ENCODE measurements at places on chromosomes 3 and 15.
A peak's percentile ranks its signal among the peaks of the same experiment; 100 is the strongest.

DNA sequence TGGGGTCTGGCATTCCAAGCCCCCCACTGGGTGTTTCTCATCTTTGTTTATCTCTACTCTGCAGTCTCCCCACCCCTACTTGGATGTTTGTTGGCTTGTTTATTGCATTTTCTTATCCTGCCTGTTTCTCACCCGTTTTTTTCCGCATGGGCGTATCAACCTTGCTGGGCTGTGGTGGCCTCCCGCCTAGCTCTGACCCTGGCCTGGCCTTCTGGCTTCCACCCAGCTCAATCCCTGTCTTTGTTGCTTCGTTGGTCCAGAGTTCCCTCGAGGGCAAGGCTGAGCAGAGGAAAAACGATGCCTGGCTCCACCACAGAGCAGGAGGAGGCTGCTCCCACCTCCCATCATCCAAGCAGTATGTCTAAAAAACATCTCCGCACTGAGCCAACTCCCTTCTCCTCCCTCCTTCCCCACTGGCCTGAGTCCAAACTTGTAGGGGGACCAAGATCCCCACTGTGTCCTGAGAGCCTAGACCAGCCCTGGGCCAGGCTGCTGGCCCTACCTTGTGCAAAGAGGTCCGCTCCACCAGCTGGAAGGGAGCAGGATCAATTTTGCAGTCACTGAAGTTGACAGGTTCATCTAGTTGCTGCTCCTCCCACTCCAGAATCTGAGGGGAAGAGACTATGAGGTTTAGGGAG, 9.8 kb downstream of the CLCN2 start:
- no peak for ATAC-seq

- no peak for ATAC-seq
Observed at GRCh38 chr3:121063628-121064027, 155.6 kb downstream of the STXBP5L start.

GRCh38 chr3:172622916-172623700, 87.8 kb downstream of the NCEH1 start:
- no peak for ATAC-seq

DNA sequence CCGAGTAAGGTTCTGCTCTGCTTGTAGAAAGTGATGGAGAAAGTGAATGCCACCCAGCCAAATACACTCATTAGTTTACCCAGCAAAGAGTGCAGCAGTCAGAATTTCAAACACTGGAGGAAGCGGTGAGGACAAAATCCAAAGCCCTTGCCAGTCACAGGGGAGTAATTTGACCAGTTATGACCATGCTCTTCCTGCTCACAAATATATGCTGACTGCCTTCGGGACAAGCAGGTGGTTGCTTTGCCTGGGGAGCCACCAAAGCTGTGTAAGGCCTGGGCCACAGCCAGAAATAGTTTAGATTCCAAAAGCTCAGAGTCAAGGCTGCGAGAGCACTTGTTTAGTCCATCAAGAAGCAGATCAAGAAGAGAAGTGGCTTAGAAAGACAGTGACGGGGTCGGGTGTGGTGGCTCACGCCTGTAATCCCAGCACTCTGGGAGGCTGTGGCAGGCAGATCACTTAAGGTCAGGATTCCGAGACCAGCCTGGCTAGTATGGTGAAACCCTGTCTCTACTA, 51.0 kb upstream of the ATP13A3 start:
- ATAC-seq: peak; percentile 50

GRCh38 chr3:147620906-147621305, 211.7 kb downstream of the ZIC1 start:
- no peak for ATAC-seq

- ATAC-seq: no peak
Observed at GRCh38 chr3:104990758-104991157, 376.0 kb upstream of the ALCAM start.

- peak; percentile 34 for ATAC-seq
Observed at GRCh38 chr15:77486542-77487468, 66.1 kb downstream of the HMG20A start.

DNA sequence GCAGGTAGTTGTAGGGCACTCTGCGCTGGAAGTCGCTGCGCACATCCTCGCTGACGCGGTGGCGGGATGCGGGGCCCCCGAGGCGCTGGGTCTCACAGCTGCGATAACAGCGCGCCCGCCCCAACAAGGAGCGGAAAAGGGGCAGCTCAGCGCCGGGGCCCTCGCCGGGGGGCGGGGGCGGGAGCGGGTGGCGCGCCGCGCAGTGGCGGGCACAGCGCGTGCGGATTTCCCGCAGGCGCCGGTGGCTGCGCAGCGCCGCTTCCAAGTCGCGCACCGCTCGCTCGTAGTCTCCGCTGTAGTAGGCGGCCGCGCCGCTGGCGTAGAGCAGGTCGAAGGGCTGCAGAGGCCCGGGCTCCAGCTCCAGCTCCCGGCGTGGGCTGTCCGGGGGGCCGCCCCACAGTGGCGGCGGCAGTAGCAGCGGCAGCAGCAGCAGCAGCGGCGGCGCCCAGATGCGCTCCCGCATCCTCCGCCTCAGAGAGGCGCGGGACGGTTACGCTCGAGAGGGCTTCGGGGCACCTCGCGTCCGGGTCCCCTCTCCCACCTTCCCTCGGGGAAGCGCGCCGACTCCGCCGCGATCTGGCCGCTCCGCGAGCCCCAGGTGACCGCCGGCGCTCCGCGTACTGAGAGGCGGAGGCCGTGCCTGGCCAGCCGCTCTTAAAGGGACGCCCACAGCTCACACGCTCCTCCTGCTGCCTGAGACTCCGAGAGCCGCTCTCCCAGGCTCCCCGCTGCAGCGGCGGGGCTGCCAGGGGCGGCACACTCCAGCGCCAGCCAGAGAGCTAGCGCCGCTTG, at the start of gene P3H2:
Gene P3H2, minus strand, starts transcription at position 629 of the 792 bp plus-strand sequence. Its CDS starts 166 bp downstream, at position 463.
- peak; percentile 98 for ATAC-seq

- ATAC-seq: no peak
Observed at GRCh38 chr15:38651328-38652038, 86.9 kb upstream of the RASGRP1 start.

DNA sequence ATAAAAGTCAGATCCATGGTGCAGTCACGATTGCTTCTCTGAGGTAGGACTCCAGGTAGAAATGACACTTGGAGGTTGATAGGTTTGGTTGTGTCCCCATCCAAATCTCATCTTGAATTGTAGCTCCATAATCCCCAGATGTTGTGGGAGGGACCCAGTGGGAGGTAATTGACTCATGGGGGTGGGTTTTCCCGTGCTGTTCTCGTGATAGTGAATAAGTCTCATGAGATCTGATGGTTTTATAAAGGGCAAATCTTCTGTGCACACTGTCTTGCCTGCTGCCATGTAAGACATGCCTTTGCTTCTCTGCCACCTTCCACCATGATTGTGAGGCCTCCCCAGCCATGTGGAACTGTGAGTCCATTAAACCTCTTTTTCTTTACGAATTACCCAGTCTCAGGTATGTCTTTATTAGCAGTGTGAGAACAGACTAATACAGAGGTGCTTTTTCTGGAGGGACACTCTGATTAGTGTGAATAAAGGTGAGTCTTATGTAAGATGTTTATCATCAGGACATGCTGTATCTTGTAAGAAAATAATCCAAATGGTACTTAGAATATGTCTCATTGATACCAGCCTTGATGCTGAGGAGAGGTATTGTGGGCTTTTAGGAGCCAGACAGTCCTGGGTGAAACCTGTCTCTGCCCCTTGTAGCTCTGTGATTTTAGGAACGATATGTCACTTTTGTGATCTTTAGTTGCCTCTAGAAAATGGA, 43.0 kb downstream of the SLCO3A1 start:
- ATAC-seq: no peak

- ATAC-seq: no peak
Observed at GRCh38 chr3:51718547-51719409, 11.9 kb downstream of the GRM2 start.

- no peak for ATAC-seq
Observed at GRCh38 chr3:149407898-149408297, 30.4 kb upstream of the TM4SF1 start.

GRCh38 chr3:42497009-42497731, 5.3 kb upstream of the VIPR1 start:
- ATAC-seq: no peak

GRCh38 chr15:22974745-22975144, 5.4 kb downstream of the CYFIP1 start:
- ATAC-seq: no peak

DNA sequence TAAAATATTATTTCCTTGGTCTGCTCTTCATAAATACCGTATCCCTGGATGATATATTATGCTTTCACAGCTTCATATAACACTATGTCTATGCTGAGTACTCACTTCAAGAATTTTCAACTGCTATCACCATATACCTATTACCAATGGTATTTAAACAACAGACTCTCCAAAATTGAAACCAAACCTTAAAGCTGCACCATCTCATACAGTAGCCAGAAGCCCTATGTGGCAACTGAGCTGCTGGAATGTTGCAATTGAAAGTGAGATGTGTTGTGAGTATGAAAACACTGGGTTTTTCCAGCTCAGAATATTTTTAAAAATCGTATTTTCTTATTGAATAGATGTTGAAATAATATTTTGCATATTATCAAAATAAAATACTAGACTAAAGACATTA, 130.1 kb upstream of the GOLGA6L6 start:
- no peak for ATAC-seq

DNA sequence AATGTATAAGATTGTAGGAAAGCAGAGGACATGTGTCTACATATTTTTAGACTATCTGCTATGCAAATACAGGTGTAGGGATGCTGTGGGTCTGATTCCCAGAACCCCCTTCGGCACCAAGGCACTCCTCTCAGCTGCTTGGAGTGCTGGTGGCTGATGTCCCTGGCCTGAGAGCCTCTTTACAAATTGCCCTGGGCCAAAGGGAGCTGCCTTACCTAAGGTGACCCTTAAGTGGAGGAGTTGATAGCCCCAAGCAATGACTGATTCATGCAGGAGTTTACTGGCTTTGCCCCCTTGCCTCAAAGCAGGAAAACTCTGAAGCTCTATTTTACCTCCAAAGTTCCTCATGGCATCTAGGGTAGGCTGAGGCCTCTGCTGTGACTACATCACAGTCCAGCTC, 83.0 kb downstream of the ZNF385D start:
- ATAC-seq: no peak

DNA sequence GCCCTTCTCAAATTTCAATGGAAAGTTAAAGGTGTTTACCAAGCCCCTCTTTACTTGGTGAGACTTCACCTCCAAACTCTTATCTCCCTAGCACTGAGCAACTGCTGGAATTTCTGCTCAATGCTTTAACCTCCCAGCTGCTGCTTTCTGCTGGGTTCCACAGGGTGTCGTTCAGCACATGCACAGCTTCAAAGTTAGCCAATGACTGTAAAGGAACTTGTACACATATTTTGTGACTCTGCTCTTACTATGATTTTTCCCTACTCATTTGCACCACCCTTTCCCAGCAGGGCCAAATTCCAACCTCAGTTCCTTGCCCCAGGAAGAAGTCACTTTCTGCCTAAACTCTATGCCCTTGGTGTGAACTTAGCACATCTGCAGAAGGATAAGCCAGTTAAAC, 89.7 kb downstream of the ULK4 start:
- ATAC-seq: no peak

- no peak for ATAC-seq
Observed at GRCh38 chr15:30997270-30997669, 5.8 kb upstream of the MTMR10 start.

DNA sequence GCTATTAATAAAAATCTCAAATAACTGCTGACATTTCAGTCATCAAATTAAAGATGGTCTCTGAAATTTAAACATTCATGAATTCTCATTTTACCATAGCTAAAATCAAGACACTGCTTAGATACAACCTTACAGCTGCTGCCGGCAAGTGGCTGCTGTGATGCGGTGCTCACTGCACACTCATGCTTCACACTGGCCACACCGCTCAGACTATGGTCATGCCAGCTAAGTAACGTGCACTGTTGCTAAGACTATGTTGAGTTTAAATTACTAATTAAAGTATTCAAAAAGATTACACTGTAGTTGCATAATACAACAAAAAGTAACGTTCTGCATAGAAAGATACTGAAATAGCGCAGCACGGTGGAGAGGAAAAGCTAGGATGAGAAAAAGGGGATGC, 12.1 kb downstream of the ATP13A3 start:
- no peak for ATAC-seq

DNA sequence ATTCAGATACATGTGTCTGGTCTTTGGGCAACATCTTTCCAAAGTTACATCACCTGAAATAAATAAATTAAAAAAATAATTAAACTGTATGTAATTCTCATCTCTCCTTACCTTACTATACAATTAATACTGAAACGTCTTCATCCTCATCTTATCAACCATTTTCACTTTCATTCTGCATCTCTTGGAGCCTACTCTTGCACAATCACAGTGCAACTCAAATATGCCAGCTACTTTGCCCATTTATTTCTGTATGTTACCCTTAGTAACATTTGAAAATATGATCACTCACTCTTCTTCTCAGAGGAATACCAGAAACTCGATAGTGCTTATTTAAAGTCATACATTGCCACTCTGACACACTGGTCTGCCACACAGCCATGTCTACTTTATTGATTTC, 1357.1 kb upstream of the CADM2 start:
- no peak for ATAC-seq

- ATAC-seq: no peak
Observed at GRCh38 chr15:75193976-75194375, 7.7 kb upstream of the C15orf39 start.

- no peak for ATAC-seq
Observed at GRCh38 chr3:9786825-9787669, 5.2 kb downstream of the TADA3 start.

- ATAC-seq: no peak
Observed at GRCh38 chr15:38682363-38682762, 117.7 kb upstream of the RASGRP1 start.

GRCh38 chr3:114295946-114296345, 2.1 kb downstream of the TIGIT start:
- no peak for ATAC-seq

DNA sequence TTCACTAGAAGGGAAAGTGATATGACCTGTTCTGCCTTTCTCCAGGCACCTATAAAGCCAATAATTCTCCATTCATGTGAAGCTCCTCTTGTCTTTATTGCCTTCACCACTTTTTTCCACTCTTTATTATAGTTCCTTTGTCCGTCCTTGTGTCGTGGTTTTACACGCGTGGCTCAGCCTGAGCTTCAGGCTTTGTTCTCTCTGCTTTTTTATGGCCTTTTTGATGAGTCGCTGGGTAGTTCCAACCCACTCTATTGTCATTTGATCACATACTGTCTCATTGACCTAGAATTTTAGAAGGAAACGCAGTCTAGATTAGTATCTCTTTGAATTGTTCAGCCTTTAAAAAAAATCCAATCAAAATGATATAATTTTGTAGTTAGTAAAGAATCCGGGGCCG, 403.2 kb downstream of the PTPRG start:
- no peak for ATAC-seq

DNA sequence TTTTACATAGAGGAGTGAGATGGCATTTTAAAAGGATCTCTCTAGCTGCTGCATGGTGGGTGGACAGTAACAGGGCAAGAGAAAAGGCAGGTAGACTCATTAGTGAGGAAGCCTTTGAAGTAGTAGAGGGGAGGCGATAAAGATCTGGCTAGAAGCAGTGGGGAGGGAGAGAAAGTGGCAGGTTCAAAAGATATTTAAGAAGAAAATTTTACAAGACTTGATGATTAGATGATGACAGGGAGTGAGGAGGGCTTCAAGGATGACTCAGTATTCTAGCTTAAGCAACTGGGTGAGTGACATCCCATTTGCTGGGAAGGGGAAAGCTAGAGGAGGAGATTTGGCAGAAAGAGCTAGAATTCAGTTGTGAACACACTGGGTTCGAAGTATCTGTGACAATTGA, 3.8 kb upstream of the BRPF1 start:
- no peak for ATAC-seq

GRCh38 chr15:23446215-23447106, 582 bp downstream of the GOLGA6L2 start:
- ATAC-seq: no peak

- no peak for ATAC-seq
Observed at GRCh38 chr15:60351066-60351465, 46.7 kb downstream of the ANXA2 start.

Measured in gastroesophageal sphincter (tissue), 4 donors.